Trophoblast cell (in vitro differentiated cells and primary cell): ENCODE measurements at places on chromosomes 1 and 21.

GRCh38 chr1:11880911-11881748 lies 22.4 kb upstream of the NPPB start:
- H3K27me3 ChIP-seq: no peaks in the 10 kb centered on the region
- H3K4me3 ChIP-seq: no peak overlapping the region
- H3K4me1 ChIP-seq: peaks cover 8% of the 10 kb centered on the region
- no peak overlapping the region for H3K27ac ChIP-seq
- no peak for DNase-seq

- no peaks in the 10 kb centered on the region for H3K4me1 ChIP-seq
- H3K27me3 ChIP-seq: no peaks in the 10 kb centered on the region
- no peak overlapping the region for H3K27ac ChIP-seq
- no peaks in the 10 kb centered on the region for H3K36me3 ChIP-seq
These were observed 37.8 kb upstream of the EFHD2 start for GRCh38 chr1:15371610-15372545.

GRCh38 chr1:192098001-192098400 lies 60.3 kb upstream of the RGS18 start:
- no peak overlapping the region for H3K27ac ChIP-seq
- peaks cover 3% of the 10 kb centered on the region for H3K4me1 ChIP-seq
- no peaks in the 10 kb centered on the region for H3K36me3 ChIP-seq
- no peaks in the 10 kb centered on the region for H3K27me3 ChIP-seq

DNA sequence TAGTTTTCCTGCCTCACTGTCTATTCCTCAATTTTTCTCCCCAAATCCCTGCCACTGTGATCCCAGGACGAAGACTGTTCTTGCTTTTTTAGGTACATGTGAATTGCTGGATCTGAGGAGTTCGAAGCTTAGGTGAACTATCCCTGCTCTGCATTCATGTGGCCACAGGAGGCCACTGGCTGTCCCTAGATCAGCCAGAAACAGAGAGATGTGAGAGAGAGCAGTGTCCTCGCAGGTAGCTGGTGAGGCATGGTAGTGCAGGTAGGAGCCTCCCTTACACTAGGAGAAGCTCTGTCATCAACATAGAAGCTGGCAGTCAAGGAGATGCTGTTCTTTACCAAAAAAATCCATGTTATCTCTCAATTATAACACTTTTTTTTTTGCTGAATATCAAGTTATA lies 71.5 kb downstream of the USP24 start:
- no peak overlapping the region for H3K4me3 ChIP-seq
- H3K27me3 ChIP-seq: no peaks in the 10 kb centered on the region
- no peaks in the 10 kb centered on the region for H3K4me1 ChIP-seq
- peak; percentile 16 for DNase-seq
- H3K36me3 ChIP-seq: peaks cover 13% of the 10 kb centered on the region

DNA sequence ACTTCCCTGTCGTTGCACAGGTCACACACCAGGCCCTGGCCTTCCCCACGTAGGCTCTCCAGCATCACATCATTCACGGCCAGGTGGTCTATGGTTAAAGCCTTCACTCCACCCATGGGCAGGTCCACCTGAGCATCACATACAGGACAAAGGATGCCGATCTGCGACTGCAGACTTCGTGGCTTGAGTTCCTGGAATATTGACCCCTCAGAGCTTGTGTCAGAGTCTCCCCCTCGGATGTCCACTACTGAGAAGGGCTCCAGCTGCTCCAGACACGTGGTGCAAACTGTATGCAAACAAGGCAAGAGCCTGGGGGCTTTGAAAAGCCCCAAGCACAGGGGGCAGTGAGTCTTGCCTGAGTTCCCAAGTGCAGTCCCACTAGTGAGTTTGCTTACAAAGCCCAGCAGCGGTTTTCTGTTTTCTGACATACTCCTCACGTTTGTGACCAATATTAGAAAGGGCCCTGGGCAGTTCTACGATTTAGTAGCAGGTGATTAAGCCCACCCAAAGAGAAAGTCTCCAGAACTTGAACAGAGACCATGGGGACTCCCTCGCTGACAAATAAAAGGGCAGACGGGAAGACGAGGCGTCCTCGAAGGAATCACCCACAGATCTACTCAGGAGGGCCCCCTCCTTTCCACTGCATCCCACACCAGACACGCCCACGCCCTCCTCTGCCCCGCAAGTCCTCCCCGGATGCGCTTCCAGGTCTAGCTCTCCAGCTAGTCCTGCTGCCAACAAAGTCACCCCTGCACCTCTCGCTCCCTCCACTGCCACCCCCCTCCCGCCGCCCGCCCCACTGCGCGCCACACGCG lies 568 bp downstream of the TRIM45 start:
- peaks cover 16% of the 10 kb centered on the region for H3K36me3 ChIP-seq
- peak overlapping the region; percentile 96 for H3K27ac ChIP-seq
- H3K27me3 ChIP-seq: no peaks in the 10 kb centered on the region
- peak; percentile 15 for DNase-seq
